ENCODE measurements at places on chromosomes 5 and 9.

DNA sequence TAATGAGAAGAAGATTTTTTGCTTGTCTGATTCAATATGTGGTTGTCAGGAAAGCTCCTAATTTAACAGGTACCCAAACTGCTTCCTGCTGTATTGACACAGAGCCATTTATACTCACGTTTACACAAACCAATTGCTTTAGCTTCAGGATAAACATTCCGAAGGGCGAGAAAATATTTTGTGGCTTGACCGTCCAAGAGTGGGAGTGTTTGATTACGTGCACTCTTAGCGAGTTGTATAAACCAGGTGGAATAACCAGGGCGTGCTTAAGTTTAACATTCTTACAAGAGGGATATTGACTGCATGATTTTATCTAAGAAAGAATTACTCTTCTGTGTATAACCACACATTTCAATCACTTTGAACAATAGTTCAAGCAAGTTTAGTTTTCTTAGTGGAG is 278.7 kb upstream of the TYRP1 start:
- no peak for DNase-seq

DNA sequence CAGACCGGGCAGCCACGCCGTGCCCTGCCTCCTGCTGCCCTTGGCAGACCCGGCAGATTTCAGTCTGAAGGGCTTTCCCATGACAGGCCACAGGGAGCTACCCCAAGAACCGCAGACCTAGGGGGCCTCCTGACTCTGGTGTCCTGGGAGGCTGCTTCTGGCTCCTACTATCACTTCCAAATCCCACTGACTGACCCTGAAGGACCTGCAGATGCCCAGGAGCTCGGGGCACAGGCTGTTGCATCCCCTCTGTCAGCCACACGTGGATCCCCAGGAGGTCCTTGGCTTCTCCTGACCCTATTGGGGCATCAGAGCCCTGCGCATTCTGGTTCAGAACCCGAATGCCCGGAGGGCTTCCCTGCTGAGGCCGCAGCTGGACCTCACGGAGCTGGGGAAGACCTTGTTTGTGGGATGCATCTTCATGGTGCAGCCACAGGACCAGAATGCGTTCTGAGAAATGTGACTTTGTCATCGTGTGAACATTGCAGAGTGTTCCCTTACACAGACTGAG is 81.3 kb upstream of the IRX4 start:
- no peak for DNase-seq

DNA sequence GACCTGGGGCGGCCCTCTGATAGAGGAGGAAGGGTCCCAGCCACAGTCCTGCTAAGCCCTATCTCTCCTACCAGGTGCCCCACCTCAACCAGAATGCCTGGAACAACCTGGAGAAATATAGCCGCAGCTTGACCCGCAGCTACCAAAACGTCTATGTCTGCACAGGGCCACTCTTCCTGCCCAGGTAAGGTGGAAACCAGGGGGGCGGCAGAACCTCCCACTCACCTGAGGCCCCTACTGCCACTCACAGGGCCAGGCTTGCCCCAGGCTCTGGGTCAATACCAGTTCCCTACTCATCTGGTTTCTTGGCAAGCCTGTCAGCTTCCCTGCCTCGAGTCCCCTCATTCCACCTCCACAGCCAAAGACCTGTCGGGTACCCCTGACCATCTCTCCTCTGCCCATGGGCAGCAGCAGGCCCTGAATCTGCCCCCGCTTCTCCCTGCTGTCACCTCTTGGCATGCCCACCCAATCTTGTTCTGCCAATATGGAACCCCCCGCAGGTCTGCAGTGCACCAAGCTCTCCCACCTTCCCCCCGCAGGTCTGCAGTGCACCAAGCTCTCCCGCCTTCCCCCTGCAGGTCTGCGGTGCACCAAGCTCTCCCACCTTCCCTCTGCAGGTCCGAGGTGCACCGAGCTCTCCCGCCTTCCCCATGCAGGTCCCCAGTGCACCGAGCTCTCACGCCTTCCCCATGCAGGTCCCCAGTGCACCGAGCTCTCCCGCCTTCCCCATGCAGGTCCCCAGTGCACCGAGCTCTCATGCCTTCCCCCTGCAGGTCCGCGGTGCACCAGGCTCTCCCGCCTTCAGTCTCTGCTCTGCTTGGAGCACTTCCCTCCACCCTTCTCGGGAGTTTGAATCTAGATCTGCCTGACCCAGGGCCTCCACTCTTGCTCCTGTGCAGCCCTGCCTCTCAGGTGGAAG is 2.6 kb downstream of the ENDOG start:
- DNase-seq = no peak

DNA sequence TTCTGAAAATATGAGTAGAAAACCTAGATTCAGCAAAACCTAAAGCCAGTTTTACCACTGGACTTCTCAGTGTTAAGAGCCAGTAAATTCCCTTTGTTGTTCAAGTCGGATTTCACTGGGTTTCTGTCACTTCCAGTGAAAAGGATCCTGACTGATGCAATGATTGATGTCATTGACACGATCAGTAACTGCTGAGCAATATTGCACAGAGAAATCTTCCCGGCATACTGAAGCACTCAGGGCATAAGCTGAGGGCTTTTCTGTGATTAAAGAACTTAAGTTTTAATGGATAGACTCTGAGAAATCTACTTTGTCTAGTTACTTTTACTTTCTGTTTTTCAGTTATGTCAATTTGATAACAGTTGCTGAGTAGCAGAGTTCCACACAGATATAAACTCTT is 61.9 kb downstream of the DENND1A start:
- no peak for DNase-seq

All from epithelial cell of esophagus (primary cell).